ENCODE measurements at places on chromosomes 16 and 17. TPM values are rescaled to one million over a fixed set of nuclear protein-coding genes. Genes with fewer than 3 reads are reported as not detected.
A peak's percentile ranks its signal among the peaks of the same experiment; 100 is the strongest.

Gene TMEM95
- total RNA-seq = not detected

DNA sequence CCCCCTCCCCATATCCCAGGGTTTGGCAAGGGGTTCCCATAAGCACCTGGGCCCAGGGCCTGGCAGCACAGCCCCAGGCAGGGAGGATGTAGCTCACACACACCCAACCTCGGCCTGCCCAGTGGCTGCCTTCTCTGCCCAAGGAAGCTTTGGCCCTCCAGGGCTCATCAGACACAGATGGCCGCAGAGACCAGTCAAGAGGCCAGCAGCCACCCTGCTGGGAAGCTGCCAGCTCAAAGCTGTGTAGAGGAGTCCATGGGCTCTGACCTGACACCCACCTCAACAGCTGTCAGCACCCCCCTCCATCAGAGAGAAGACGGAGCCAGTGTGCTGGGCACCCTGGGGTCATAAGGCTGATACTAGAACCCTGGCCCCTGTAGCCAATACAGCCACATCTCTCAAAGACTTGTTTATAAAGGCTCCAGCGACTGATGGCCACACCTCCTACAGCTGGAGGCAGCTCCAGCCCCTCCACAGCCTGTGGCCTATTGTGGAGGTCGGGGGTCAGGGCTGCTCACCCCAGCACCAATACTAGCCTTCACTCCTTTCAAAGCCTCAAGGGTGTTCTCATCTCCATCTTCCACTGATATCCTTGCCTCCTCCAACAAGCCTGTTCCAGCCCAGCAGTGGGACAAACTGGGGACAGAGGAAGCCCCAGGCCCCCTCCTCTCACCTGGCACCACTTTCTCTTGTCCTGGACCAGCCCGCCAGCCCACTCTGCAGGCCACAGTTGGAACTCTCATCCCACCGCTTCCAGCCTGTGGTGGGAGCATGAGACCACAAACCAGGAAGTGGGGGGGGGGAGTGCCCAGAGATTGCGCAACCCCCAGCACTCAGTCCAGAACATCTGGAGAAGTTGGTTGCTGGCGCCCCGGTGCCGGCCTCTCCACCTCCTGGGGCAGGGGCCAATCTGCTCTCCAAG is 2.2 kb upstream of the MPG start:
- DNase-seq = peak; percentile 92

GRCh38 chr17:4892499-4893221 is 6.7 kb upstream of the C17orf107 start:
- no peak for DNase-seq

DNA sequence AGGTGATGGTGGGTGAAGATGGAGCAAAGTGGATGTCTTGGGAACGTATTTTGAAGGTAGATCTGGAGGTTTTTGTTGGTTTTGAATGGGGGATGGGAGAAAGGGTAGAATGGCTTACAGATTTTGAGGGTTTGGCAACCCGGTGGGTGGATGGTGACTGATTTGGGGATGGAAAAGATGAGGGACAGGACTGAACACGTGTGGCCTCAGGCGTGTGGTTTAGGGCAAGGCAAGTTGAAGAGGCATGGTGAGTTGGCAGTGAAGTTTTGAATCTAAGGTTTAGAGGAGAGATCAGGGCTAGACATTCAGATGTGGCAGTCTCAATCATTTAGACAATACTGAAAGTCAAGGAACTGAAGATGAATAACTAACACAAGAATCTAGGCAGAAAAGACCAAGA is 5.0 kb upstream of the DCTPP1 start:
- no peak for DNase-seq

DNA sequence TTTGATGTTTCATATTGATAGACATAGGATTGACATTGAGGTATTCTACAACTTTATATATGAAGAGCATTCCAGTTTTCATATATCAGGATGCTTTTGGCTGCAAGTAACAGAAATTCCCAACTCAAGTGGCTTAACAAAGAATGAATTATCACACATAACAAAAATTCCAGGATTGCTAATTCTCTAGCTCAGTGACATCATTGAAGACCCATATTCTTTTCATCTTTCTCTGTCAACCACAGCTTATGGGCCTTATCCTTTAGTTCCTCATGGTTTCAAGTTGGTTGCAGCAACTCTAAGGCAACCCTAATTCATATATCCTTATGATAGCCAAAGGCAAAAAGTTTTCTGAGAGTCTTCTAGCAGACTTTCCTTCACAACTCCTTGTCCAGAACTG is 91.5 kb upstream of the HAS3 start:
- DNase-seq = no peak

DNA sequence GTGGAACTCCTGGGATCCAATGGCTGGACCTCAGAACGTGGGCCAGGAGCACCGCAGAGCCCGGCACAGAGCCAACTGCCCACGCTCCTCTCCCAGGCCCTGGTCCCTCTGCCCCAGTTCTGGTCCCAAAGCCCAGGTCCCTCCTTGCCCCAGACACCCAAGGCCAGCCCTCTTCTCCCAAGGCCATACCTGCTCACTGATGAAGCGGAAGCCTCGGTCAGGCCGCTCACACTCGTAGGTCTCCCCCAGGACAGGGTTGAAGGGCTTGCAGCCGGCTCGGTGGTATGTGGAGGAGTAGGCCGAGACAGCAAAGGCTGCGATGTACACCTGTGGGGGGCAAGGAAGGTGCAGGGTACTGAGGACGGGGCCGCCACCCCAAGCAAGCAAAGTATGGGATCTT is 8.5 kb downstream of the OSBPL7 start:
- DNase-seq = no peak

- no peak for DNase-seq
Observed at GRCh38 chr17:40646791-40647623, 611 bp downstream of the SMARCE1 start.

- DNase-seq = no peak
Observed at GRCh38 chr16:67120025-67120424, 10.3 kb downstream of the PHAF1 start.

- no peak for DNase-seq
Observed at GRCh38 chr16:88614818-88615580, 23.4 kb upstream of the IL17C start.

GRCh38 chr17:64491994-64492393 is 4.9 kb downstream of the POLG2 start:
- DNase-seq = no peak

DNA sequence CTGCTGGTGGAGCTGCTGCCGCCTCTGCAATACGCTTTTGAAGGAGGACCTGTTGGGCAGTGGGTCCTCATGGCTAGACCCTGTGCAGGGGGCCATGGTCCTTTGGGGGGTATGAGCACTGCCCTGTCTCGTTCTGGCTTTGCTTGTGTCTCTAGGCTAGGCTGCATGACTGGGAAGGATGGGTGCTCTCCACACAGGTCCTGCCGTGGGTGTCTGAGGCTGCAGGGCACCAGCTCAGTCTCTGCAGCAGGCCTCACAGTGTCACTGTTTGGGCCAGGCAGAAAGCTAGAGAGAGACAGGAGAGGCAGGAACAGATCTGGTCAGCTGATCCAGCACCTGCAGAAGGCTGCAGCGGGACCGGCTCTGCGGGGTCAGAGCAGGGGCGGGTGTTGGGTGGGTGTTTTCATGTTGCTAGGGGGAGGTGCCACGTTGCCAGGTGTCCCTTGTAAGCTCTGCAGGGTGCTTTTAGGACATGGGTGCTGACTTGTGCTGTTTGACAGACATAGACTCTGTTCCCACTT is 111.4 kb downstream of the SNX29 start:
- DNase-seq = no peak

- DNase-seq = no peak
Observed at GRCh38 chr17:56505154-56505756, 88.2 kb upstream of the NOG start.

All from right atrium auricular region (tissue), 2 donors.